ENCODE measurements at places on chromosomes 4 and X. TPM values are rescaled to one million over a fixed set of nuclear protein-coding genes. Genes with fewer than 3 reads are reported as not detected.

DNA sequence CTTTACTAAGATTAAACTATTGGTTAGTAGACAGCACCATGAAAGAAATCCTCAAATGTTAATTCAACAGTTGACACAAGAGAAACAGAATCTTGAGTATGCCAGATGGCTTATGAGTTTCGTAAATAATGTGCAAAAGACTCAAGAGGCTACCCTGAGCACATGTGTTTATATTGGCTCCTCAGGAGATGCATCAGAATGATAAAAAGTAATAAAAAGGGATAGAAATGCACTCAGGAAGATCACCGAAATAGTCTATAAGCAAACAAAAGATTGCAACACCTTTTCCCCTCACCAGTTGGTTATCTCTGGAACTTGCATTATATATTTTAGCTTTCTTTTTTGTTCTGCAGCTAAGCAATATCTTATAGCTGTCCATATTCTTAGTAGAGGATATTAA, 84.4 kb downstream of the SCFD2 start:
- DNase-seq = no peak

GRCh38 chr4:128502818-128503527, 215.4 kb upstream of the PGRMC2 start:
- DNase-seq = no peak

DNA sequence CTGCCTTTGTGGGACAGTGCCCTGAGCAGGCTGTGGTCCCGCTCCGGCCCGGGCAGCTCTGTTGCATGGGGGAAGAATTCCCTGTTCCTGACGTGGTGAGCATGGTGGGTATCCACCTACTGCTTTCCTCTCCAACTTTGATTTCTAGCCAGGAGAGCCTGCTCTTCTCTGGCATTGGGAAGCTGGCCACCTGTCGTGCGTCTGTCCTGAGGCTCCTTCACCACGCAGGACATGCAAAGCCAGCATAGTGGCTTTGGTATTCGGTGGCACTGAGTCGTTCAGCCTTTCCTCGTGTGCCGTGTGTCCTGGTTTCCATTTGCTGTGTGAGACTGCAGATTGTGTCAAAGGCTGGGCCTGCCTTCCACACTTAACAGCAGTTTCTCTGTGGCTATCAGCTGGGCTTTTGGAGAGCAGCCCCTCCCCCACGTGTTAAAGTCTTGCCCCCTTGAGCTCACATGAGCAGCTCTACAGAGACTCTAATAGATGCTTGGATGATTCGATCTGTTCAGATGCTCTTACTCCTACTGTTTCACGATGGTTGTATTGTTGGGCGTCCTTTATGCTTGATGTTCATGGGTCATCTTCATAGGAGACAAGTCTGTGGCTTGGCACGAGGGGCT, 46.3 kb upstream of the CLCN4 start:
- DNase-seq = no peak

- DNase-seq = no peak
These were observed 268.4 kb upstream of the INTU start for GRCh38 chr4:127364397-127364796.

GRCh38 chrX:110568441-110568840, 209.8 kb downstream of the RTL9 start:
- DNase-seq = no peak

DNA sequence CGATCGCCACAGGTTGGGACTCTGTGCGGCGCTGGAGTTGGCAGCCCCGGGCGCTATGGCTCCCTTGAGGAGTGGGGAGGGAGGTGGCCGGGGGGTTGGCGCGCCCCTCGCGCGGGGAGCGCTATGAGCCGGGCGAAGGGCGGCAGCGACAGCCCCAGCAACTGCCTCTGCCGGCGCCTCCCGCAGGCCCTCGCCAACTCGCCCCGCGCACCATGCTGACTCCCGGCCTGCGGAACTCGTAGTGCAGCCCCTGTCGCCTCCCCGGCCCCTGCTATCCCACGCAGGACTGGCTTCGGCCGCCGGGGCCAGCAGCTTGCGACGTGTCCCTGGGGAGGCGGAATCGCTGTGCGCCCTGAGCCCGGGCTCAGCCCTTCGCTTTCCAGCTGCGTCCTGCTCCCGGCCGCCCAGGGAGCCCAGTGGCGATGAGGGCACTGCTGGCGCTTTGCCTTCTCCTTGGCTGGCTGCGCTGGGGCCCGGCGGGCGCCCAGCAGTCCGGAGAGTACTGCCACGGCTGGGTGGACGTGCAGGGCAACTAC, 415 bp downstream of the SHISA3 start:
- no peak for DNase-seq

Gene GAGE12J
- total RNA-seq = not detected

GRCh38 chr4:57124145-57124544, 14.0 kb upstream of the IGFBP7 start:
- DNase-seq = no peak

Gene TSC22D3
- 168 TPM for total RNA-seq

Gene DRP2
- 0.79 TPM for total RNA-seq

GRCh38 chr4:38056011-38056685, 96.0 kb downstream of the PTTG2 start:
- DNase-seq = no peak

DNA sequence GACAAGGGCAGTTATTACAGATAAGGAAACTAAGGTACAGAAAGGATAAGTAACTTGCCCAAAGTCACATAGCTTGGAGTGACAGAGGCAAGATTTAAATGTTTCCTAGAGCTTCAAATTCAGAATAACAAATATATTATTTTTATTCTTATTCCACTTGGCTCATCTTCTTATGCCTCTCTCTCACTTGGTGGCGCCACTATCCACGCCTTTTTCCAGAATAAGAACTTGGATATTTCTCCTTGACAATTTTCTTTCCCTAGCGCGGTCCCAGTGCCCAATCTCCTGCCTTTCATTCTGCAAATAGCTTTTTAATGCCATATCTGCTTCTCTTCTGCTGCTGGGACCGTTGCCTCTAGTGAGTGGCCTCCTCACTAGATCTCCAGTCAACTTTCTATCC, 78.5 kb downstream of the MSN start:
- DNase-seq = peak; percentile 34

Gene TECRL
- not detected for total RNA-seq

- DNase-seq = peak; percentile 10
These were observed 41.8 kb upstream of the WWC2 start for GRCh38 chr4:183057255-183057654.

Gene PNMA6A
- not detected for total RNA-seq

- no peak for DNase-seq
These were observed 51.1 kb upstream of the UGT8 start for GRCh38 chr4:114547340-114548134.

DNA sequence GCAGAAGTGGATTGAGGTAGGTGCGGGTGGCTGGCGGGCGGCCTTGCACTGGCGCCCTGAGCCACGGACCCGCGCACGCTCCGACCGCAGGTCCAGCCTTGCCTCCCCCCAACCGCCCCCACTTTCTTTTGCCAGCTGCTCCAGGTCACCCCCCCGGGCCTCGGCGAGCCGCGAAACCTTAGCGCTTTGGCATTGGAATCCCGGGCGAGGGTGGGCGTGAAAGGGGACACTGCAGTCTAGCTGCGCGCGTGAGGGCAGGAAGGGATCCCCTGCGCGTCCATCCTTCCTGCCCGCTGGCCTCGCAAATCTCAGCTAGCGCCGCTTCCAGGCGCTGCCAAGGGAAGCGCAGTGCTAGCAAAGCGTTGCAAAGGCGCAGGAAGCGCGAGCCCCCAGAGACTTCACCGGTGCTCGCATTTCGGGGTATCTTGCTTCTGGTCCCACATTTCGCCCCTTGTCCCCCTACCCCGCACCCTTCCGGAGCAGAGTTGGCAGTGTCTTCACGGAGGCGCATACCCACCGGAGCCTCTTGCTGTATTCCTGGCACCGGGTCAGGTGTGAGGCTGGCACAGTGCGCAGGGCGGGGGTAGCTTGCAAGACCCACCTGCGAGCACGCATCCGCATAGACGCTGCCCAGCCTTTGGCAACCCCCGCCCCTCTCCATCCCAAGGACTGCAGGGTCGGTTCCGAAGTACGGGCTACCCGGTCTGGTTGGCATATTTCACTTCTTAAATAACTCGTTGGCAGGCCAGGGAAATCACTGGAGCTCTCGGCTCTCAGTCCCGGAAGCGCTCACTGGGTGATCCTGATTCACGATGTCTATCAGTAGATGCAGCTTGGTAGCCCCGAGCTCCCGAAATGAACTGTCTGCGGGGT, 104.4 kb downstream of the UCHL1 start:
- DNase-seq = peak; percentile 43

Gene JAKMIP1
- not detected for total RNA-seq

- DNase-seq = peak; percentile 11
These were observed 10.0 kb downstream of the QRFPR start for GRCh38 chr4:121370729-121371325.

Gene NKX6-1
- total RNA-seq = not detected

Gene SLC2A9
- total RNA-seq = 2.2 TPM

Gene CABS1
- total RNA-seq = not detected

Gene STAP1
- total RNA-seq = not detected

DNA sequence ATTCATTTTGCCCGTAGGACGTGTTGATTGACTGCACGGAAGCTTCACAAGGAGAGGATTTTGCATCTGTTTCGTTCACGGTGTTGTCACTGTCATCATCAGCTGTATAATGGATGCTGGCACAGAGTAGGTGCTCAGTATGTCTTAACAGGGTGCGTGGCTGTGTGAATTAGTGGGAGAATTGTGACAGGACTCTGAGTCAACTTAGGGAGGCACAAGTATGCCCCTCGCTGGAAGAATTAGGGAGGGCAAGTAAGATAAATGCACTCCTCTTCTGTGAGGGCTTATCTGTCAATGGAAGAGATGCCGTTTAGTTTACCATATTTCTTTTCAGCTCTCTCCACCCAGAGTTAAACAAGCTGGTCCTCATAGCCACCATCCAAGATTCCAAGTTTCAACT, 107.2 kb downstream of the TRIML1 start:
- no peak for DNase-seq
